Cardiac muscle cell (in vitro differentiated cells and primary cell): ENCODE measurements at places on chromosomes 4 and X. TPM values are rescaled to one million over a fixed set of nuclear protein-coding genes. Genes with fewer than 3 reads are reported as not detected.

- H3K4me1 ChIP-seq: no peaks in the 10 kb centered on the region
- peak; percentile 85 for DNase-seq
- no peaks in the 10 kb centered on the region for H3K36me3 ChIP-seq
- no peaks in the 10 kb centered on the region for H3K27me3 ChIP-seq
Measured at GRCh38 chr4:122500852-122501501, 44.5 kb upstream of the IL2 start.

- H3K27me3 ChIP-seq: no peaks in the 10 kb centered on the region
- peak overlapping the region; percentile 90 for H3K4me3 ChIP-seq
- H3K27ac ChIP-seq: peak overlapping the region; percentile 93
- H3K4me1 ChIP-seq: peaks cover 27% of the 10 kb centered on the region
- peak; percentile 67 for DNase-seq
- H3K36me3 ChIP-seq: no peaks in the 10 kb centered on the region
Measured at GRCh38 chrX:108439961-108440696, 491 bp downstream of the COL4A5 start.

- no peaks in the 10 kb centered on the region for H3K36me3 ChIP-seq
- DNase-seq: no peak
- no peak overlapping the region for H3K27ac ChIP-seq
- H3K27me3 ChIP-seq: no peaks in the 10 kb centered on the region
Measured at GRCh38 chr4:138646383-138646782, 369.2 kb upstream of the NOCT start.

- H3K4me1 ChIP-seq: peaks cover 24% of the 10 kb centered on the region
- H3K4me3 ChIP-seq: no peak overlapping the region
- no peak overlapping the region for H3K27ac ChIP-seq
Measured at GRCh38 chr4:108227923-108228322, 59.2 kb upstream of the LEF1 start.

DNA sequence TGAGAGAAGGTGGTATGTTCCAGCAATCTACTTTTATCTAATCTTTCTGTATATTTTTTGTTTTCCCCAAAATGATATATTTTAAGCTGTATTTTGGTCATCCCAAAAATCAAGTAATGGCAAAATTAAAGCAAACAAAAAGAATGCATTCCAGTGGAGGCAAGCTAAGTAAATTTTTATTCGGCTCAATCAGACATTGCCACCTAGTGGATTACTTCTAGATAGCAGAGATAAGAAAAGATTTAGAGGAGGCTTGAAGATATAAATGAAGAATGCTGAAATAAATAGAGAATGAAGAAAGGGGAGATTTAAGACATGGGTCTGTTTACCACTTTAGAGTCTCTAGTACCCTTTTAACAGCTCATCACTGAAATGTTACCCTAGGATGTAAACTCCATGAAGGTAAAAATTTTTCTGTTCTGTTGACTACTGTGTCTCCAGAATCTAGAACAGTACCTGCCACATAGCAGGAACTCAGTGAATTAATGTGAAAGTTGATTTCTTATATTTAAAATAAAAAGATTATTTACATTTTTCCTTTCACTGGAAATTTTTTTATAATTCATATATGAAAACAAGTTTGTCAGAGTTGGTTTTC, 110.9 kb upstream of the ANK2 start:
- no peak overlapping the region for H3K27ac ChIP-seq
- no peaks in the 10 kb centered on the region for H3K27me3 ChIP-seq
- H3K36me3 ChIP-seq: no peaks in the 10 kb centered on the region

Gene SH3D19
- total RNA-seq: 17.0 and 18.3 TPM in 2 replicates

Gene RPS6KA6
- 3.3 and 3.8 TPM in 2 replicates for total RNA-seq
